ENCODE measurements at places on chromosomes 11 and 22. TPM values are rescaled to one million over a fixed set of nuclear protein-coding genes. Genes with fewer than 3 reads are reported as not detected.

- DNase-seq: no peak
These were observed 198.7 kb upstream of the LUZP2 start for GRCh38 chr11:24298146-24298545.

- no peak for DNase-seq
These were observed 4.4 kb downstream of the MTMR2 start for GRCh38 chr11:95919514-95919913.

- no peak for DNase-seq
These were observed 7.8 kb downstream of the RPS6KA4 start for GRCh38 chr11:64366751-64367150.

DNA sequence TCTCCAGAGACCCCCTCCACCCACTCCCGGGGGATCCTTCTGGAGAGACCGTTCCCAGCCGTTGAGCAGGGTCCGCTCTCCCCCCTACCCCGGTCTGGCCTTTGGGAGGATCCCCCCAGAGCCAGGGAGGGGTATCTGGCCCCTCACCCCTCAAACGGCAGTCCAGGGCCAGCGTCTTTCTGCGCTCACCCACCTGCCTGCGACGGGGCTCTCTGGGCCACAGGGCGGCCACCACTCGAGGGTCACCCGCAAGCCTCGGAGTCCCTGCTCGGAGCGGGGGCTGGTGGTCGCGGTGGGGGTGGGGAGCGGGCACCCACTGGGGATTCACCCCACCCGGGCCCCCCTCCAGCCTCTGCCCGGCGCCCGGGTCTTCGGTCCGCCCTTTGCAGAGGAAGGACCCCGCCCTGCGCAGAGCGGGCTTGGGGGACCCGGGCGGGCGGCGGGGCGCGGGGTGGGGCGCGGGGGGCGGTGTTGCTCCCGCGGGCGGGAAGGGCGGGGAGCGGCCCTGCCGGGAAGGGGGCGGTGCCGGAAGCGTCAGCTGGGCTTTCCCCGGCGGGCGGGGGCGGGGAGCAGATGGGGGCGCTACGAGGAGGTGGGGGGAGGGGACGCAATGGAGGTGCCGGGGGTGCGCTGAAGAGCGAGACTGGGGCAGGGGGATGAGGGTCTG is 16.6 kb downstream of the CRELD2 start:
- DNase-seq: no peak

Gene LDHAL6A
- not detected for total RNA-seq

DNA sequence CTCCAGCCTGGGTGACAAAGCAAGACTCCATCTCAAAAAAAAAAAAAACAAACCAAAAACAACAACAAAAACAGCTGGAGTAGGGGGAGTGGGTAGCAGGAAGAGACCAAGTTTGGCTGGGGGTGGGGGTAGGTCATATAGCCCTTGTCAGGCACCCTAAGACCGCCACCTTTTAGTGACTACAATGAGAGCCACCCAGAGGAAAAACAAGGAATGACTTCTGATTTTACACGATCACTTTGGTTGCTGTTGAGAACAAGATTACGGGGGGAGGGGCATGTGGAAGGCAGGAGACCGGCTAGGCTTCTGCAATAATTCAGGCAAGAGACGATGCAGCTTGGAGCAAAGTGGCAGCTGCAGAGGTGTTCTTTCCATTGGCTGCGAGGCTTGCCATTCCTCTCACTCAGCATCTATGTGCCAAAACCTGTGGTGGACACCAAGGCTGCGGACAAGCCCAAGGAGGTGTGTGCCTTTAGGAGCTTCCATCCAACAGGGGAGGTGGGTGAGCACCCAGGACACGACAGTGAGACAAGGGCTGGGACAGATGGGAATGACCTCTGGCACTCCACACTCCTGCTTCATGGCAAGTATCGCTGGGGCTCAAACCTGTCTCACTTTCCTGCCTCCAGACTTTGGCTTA is 1.7 kb downstream of the RPS19BP1 start:
- DNase-seq: peak; percentile 54

Gene TUBA8
- 0.17 TPM for total RNA-seq

Gene ANO3
- total RNA-seq: not detected

DNA sequence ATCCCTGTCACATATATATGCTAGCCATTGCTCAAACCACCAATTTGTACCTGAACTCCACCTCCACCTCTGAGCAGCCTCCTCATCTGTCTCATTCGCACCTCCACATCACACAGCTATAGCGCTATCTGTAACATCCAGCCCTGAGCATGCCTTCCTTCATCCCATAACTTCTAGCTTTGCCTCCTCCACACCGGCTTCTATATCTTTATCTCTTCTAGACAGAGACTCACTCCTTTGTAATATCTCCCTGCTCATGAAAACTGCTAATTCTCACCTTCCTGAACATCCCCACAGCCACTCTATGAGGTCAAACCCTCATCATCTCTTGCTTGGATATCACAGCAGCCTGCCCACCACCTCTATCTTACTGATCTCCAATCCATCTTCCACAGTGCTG is 5.9 kb downstream of the SIAE start:
- no peak for DNase-seq
